B cell (primary cell): ENCODE measurements at places on chromosomes 13 and 19. TPM values are rescaled to one million over a fixed set of nuclear protein-coding genes. Genes with fewer than 3 reads are reported as not detected.

Gene SPIB
- 114 and 183 TPM in 2 replicates for polyA plus RNA-seq

Gene FXYD3
- not detected in 2 replicates for polyA plus RNA-seq

Gene LSR
- polyA plus RNA-seq: 29.9 and 37.2 TPM in 2 replicates

Gene CD209
- 0.10 TPM in 1 of 2 replicates, not detected in the other for polyA plus RNA-seq

Gene MTUS2
- 0.03 and 0.12 TPM in 2 replicates for polyA plus RNA-seq

Gene CBLC
- polyA plus RNA-seq: not detected in 2 replicates

GRCh38 chr19:34411216-34411615 is 7.0 kb downstream of the PDCD2L start:
- H3K27ac ChIP-seq: no peak overlapping the region
- no peak overlapping the region for H3K4me3 ChIP-seq
- DNase-seq: no peak
- H3K4me1 ChIP-seq: peaks cover 12% of the 10 kb centered on the region
- H3K36me3 ChIP-seq: peaks cover 33% of the 10 kb centered on the region
- H3K27me3 ChIP-seq: no peaks in the 10 kb centered on the region

DNA sequence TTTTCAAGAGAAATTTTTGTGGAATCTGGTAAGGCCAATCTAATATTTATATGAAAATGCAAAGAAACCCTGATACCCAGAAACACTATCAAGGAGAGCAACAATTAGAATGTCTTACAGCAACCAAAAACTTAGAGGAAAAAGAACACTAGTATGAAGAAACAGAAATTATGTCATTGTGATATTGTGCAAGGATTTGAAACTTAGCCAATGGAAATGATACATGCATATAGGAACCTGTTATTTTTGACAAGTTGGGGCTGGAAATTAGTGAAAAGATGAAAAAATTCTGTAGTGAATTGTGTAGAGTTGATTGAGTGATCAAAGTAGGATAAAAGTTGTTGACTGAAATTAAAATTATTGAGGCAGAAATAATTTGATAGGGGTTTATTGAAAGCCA is 792.6 kb upstream of the SLITRK6 start:
- H3K27ac ChIP-seq: no peak overlapping the region
- no peaks in the 10 kb centered on the region for H3K4me1 ChIP-seq

DNA sequence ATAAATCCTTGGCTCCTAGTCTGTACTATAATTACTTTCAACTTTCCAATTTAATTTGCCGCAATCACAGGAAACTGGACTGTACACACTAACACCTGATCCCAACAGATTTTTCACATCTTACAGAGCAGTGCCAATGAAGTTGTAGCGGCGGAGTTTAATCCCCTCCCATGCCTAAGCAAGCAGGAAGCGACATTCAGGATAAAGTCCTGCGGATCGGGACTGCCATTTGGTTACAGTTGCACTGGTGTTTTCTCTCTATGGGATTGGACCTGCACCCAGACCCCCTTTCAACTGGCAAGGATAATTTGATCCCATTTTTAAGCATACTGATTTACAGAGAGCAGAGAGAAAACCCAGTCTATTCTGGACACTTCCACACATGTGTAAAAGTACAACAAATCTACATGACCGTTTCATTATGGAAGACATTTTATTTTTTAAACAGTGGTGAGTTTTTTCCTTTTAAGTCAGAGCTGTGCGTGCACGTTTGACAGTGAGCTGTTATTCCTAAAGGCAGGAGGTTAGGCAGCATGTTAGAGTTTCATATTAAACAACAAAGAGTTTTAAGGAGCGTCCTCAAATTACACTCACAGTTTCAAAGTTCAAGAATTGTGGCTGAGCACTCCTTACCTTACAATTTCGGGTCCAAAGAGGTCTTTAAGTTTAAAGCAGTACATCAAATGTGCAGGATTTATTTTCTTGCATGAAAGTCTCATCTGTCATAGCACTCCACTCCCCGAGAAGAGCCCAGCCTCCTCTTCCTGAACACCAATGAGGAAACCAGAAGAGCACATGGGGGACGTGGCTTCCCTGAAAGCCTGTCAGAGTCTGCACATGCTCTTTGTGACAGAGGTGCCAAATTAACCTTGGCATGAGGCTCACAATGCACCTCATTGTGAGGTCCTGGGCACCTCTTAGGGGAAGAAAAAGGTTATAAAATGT is 141.6 kb upstream of the RFC3 start:
- no peaks in the 10 kb centered on the region for H3K27me3 ChIP-seq
- H3K4me3 ChIP-seq: no peak overlapping the region

GRCh38 chr13:45540195-45540594 is 75.3 kb downstream of the ERICH6B start:
- no peaks in the 10 kb centered on the region for H3K27me3 ChIP-seq
- no peak overlapping the region for H3K4me3 ChIP-seq
- H3K27ac ChIP-seq: no peak overlapping the region

DNA sequence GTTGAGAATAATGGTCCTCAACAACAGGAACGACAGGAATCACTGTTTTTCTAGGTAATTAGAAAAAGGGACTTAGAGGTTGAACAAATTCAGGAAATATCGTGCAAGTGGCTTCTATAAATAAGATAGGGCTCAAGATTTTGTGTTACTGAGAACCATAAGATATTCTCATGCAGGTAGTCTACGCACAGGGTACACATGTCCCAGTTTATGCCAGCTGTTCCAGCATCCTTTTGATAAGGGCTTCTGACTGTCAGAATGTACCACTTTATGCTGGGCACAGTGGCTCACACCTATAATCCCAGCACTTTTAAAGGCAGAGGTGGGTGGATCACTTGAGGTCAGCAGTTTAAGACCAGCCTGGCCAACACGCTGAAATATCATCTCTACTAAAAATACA is 32.1 kb downstream of the RBM26 start:
- no peaks in the 10 kb centered on the region for H3K4me1 ChIP-seq
- H3K27me3 ChIP-seq: no peaks in the 10 kb centered on the region
- no peak for DNase-seq

DNA sequence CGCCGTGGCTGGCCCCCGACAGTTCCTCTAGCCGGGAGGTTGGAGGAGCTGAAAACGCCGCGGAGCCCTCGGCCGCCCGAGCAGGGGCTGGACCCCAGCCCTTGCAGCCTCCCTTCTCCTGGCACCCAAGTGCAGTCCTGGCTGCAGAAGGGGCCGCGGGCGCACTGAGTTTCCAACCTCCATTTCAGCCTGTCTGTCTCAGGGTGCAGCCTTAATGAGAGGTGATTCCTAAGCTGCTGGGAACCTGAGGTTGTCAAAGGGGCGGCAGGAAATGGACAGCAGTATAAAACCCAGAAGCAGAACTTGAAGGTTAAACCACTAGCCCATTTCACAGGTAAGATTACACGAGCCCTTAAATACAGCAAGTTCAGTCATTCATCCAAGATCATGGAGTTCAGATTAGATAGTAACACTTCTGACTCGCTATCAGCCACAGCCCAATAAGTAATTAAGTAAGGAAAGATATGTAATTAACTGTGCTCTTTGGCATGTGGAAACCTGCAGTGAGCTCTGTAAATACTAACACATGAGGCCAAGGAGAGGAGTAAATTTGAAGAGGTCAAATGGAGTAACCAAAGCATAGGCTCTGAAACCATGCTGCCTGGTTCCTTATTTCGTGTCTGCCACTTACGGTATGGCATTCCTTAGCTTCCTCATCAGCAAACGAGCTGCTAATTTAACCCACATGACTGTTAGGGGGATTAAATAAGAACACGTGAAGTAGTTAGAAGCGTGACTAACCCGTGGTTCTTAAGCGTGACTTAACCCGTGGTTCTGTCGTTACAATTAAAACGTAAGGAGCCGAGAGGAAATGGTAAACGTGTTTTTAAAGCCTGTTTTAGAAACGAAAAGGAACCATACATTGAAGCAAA is 686 bp downstream of the SETDB2 start:
- H3K36me3 ChIP-seq: peaks cover 4% of the 10 kb centered on the region
- no peaks in the 10 kb centered on the region for H3K27me3 ChIP-seq
- H3K4me3 ChIP-seq: peak overlapping the region; percentile 96
- peak overlapping the region; percentile 97 for H3K27ac ChIP-seq

GRCh38 chr19:12680034-12680433 is 1.6 kb downstream of the DHPS start:
- H3K27me3 ChIP-seq: no peaks in the 10 kb centered on the region
- no peak overlapping the region for H3K4me3 ChIP-seq
- peaks cover 9% of the 10 kb centered on the region for H3K4me1 ChIP-seq
- H3K36me3 ChIP-seq: peaks cover 5% of the 10 kb centered on the region
- DNase-seq: peak; percentile 23

DNA sequence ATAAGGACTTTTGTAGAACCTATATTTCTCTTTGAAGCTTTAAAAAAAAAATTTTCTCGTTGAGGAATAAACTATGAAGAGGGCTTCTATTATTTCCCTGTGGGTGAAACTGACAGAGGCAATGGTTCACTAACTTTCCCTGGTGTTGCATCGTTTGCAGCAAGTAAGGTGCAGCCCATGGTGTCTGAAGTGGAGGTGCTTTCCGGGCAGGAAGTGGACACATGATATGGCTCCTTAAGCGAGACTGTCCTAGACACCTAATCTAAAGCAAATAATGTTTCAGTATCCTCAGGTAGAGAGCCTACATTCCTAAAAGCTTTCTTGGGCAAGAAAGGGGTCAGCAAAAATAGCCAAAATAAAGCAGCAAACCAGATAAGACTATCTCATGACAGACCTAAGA is 437.6 kb upstream of the ARGLU1 start:
- H3K4me1 ChIP-seq: no peaks in the 10 kb centered on the region
- H3K27me3 ChIP-seq: no peaks in the 10 kb centered on the region
- H3K27ac ChIP-seq: no peak overlapping the region
- H3K36me3 ChIP-seq: no peaks in the 10 kb centered on the region
- no peak for DNase-seq

DNA sequence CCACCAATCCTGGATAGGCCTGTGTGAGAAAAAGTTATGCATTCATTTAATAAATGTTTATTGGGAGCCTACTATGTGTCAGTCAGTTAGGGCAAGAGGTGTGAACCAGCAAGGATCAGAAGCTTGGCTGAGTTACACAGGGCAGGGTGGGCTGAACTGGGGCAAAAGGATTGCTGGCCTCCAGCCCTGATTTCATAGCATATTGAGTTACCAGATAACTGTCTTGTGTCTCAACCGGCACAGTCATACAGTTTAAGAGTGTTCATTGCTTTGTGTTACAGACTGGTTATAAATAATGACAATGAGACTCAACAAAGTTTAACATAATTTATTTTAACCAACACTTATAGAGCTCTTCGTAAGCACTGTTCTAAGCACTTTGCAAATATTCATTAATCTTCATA is 253.8 kb downstream of the DLEU7 start:
- no peak overlapping the region for H3K4me3 ChIP-seq
- H3K27me3 ChIP-seq: no peaks in the 10 kb centered on the region
- no peaks in the 10 kb centered on the region for H3K36me3 ChIP-seq
- H3K27ac ChIP-seq: no peak overlapping the region

DNA sequence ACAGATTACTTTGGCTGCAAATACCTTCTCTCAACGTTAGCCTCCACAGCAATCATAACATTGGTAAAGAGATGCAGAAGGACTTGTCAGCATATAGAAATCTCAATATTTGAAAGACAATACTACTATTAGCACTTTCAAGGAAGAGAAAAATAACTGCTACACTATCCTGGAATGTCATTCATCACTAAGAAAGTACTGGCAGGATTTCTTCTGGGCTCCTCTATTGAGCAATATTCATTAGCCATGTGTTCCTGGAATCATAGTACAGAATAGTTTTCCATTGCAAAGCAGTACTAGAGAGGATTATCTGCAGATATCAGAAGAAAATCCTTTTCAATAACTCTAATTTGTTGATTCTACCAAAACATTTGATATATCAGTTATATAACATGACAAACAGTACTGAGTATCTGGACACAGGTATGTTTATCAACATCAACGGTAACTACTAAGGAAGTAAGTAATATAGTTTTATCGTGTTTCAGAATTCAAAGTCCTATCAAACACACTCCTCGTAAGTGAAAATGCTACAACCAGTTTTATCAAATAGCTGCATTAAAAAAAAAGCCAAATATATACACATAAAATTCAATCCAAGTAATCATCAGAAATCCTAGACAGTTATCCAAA is 27.3 kb downstream of the INTS6 start:
- H3K27me3 ChIP-seq: no peaks in the 10 kb centered on the region
- no peak overlapping the region for H3K27ac ChIP-seq
- H3K4me1 ChIP-seq: peaks cover 16% of the 10 kb centered on the region

- DNase-seq: no peak
- no peaks in the 10 kb centered on the region for H3K4me1 ChIP-seq
- no peak overlapping the region for H3K27ac ChIP-seq
- H3K36me3 ChIP-seq: no peaks in the 10 kb centered on the region
- H3K4me3 ChIP-seq: no peak overlapping the region
Observed at GRCh38 chr13:78420814-78421213, 182.5 kb downstream of the POU4F1 start.

- H3K4me3 ChIP-seq: no peak overlapping the region
- no peaks in the 10 kb centered on the region for H3K27me3 ChIP-seq
- no peaks in the 10 kb centered on the region for H3K36me3 ChIP-seq
- H3K27ac ChIP-seq: no peak overlapping the region
- DNase-seq: no peak
Observed at GRCh38 chr13:114099918-114100445, 32.4 kb downstream of the RASA3 start.

GRCh38 chr13:99983499-99984401 is 2.2 kb downstream of the ZIC2 start:
- no peaks in the 10 kb centered on the region for H3K36me3 ChIP-seq
- no peak overlapping the region for H3K27ac ChIP-seq
- DNase-seq: peak; percentile 34
- H3K27me3 ChIP-seq: peaks cover 76% of the 10 kb centered on the region

GRCh38 chr19:49335784-49336481 is 727 bp downstream of the CD37 start:
- no peaks in the 10 kb centered on the region for H3K27me3 ChIP-seq
- H3K36me3 ChIP-seq: peaks cover 54% of the 10 kb centered on the region
- peak overlapping the region; percentile 97 for H3K4me3 ChIP-seq
- H3K4me1 ChIP-seq: peaks cover 89% of the 10 kb centered on the region

GRCh38 chr13:79937771-79938216 is 403.1 kb downstream of the SPRY2 start:
- H3K4me3 ChIP-seq: no peak overlapping the region
- no peak for DNase-seq
- H3K4me1 ChIP-seq: no peaks in the 10 kb centered on the region
- H3K27me3 ChIP-seq: no peaks in the 10 kb centered on the region

DNA sequence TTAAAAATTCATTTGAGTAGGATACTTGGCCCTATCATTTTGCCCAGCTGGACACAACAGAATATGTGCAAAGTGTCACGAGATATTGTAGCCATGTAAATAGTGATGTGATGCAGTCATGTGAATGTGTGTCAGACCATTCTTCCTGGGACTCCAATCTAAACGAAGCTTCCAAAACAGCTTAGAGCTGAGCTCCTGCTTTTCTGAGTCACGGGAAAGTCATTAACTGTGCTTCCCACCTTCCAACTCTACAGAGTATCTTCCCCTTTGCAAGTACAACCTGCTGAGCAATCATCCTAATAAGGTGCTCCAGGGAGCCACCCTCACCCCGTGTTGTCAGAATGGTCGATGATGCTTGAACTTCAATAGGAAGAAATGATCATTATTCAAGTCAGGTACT is 294.7 kb downstream of the MYO16 start:
- no peak overlapping the region for H3K27ac ChIP-seq
- DNase-seq: no peak
- H3K4me1 ChIP-seq: no peaks in the 10 kb centered on the region
- H3K36me3 ChIP-seq: no peaks in the 10 kb centered on the region
- H3K27me3 ChIP-seq: no peaks in the 10 kb centered on the region

GRCh38 chr19:14000691-14001375 is 5.3 kb downstream of the RFX1 start:
- H3K4me3 ChIP-seq: no peak overlapping the region
- H3K27me3 ChIP-seq: no peaks in the 10 kb centered on the region
- H3K36me3 ChIP-seq: no peaks in the 10 kb centered on the region
- peak; percentile 45 for DNase-seq
- H3K27ac ChIP-seq: peak overlapping the region; percentile 100
- peaks cover 56% of the 10 kb centered on the region for H3K4me1 ChIP-seq

GRCh38 chr13:21309542-21310172 is 133.2 kb downstream of the MRPL57 start:
- DNase-seq: no peak
- H3K4me1 ChIP-seq: no peaks in the 10 kb centered on the region
- no peaks in the 10 kb centered on the region for H3K36me3 ChIP-seq
- H3K27me3 ChIP-seq: no peaks in the 10 kb centered on the region
